ENCODE measurements at places on chromosomes 16 and 17.
A peak's percentile ranks its signal among the peaks of the same experiment; 100 is the strongest.

DNA sequence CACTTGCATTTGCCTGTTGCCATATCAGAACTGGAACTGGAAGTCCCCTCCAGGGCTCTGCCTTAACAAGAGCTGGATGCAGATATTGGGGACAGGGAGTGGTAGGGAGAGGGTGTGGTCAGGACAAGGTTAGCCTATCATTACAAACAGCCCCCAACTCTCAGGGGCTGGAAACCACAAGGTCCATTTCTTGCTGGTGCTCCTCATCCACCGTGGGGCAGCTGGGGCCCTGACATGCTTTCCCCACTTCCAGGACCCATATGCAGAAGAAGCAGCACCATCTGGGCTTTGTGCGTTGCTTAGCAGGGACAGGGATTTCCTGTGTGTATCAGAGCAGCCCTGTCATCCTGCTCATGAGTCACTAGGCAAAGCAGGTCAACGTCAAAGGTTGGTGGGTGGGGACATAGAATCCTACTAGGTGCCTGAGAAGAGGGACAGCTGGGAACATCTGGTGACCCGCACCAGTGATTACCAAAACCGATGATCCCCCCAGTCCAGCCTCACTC lies 26.9 kb downstream of the RGS9 start:
- no peak for DNase-seq

- DNase-seq: peak; percentile 83
These were observed 2.8 kb upstream of the PRKAR1A start for GRCh38 chr17:68509141-68510057.

GRCh38 chr16:78137782-78138616 lies 38.5 kb downstream of the WWOX start:
- no peak for DNase-seq

DNA sequence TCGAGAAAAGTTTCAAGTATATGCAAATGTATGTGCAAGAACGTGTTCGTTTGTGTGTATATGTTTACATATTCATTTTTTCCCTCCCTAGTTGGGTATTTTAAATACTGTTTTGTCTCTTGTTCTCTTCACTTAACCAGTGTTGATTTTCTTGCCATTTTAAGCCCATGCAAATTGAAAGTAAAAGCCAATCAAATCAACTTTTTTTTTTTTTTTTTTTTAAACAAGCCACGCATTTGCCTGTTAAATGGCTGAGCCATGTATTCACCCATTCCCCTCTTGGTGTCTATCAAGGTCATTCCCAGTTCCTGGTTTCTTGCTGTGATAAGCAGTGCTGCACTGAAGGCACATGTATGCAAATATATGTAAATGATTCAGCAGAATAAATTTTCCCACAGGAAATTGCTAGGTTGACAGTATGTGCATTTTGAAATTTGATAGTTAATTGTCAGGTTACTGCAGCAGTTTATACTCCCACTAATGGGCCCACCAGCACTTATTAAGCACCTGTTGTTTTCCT lies 12.2 kb downstream of the ABCC1 start:
- no peak for DNase-seq

GRCh38 chr16:31696968-31697743 lies 169.5 kb downstream of the AHSP start:
- no peak for DNase-seq

DNA sequence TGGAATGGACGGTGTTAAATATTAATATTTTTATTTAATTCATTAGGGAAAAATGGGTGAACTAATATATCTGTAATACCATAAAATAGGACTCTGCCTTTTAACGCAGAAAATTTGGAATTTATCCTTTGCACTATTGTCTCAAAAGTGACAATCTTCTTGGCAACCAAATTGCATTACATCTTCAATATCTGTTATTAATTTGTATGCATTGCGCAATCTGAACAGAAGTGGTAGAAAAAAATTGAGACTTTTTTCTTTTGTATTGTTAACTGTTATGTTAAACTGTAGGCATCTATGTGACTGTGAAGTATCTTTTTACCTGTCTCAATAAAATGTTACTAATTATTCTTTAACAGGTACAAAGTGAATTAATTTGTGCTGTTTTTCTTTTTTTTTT lies 55.6 kb downstream of the PPM1E start:
- no peak for DNase-seq

DNA sequence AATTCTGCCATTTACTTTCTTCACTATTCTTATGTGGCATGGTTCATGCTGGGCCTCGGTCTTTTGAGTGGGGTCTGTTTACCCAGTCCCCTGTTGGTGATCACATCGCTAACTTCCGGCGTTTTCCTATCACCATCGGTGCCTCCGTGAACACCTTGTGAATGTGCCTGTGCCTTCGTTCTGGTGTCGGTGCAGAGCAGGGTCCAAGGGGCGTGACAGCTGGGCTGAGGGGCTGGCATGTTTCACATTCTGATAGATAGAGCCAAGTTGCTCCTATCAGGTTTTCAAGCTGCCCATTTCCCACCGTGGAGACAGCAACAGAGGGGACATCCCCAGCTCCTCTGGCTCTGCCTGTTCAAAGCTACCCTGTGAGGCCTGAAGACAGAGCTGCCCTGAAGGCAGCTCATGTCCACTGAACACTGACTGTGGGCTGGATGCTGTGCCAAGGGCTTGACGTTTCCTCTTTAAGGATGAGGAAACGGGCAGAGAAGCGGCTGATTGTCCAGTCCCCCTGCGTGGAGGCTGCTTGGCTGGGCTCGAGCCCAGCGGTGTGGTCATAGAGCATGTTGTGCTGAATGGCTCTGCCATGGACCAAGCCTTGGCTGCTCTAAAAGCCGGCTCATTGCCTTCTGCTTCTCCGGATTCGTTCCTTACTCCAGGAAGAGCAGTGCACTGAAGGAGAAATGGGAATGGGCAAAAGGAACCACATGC lies 17.0 kb downstream of the DHODH start:
- no peak for DNase-seq

DNA sequence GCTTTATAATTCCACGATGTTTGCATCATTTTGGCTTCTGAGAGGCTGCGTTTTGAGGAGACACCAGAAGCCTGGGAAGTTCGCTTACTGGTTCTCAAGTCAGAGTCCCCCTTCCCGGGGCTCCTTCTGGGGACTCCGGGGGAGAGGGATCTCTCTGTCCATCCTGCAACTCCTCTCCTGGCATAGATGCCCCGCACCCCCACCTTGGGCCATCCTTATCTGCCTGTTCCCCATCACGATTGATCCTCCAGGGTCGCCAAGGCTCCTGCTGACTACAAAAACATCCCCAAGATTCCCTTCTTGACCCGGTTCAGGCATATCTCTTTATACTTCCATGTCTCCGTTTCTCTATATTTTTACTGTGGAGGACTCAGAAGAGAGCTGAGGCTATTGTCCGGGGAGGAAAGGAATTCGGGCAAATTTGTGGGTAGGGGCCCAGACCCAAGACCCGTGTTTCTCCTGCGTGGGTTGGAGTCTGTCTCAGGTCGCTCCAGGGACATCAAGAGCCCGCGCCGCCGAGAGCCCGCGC lies 18.4 kb upstream of the HOXB13 start:
- DNase-seq: no peak

- DNase-seq: no peak
These were observed 283.6 kb downstream of the ABCC12 start for GRCh38 chr16:47872225-47872624.

DNA sequence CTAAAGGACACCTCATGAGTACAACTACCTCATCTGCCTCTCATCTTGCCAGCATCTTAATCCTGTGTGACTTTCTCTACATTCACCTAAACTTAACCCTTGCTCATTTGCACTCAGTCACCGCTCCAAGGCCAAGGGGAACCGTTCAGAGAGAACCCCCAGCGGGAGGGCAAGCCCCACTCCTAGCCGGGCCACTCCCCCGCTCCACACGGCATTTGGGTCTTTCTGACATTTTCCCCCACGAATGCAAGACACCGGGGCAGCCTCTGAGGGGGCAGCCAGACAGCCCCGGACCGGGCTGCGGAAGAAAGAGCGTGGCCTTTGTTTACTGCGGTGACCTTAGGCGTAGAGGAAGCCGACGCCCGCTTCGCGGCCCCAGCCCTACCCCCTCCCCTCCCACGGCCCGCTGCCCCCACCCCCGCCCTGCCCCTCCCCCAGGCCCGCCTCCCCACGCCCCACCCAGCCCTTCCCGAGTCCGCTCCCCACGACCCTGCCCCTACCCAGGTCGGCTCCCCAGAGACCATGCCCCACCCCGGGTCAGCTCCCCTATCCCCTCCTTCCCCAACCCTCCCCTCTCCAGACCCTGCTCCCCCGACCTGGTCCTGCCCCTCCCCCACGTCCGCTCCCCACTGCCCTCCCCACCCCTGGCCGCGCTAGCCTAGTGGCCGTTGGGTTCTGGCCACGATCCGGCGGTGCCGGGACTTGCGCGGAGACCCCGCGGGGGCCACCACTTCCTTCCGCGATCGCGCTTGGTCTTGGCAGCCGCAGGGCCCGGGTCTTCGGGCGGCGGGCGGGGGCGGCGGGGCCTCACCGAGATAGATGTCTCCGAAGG lies 789 bp downstream of the CSNK1D start:
- peak; percentile 79 for DNase-seq

DNA sequence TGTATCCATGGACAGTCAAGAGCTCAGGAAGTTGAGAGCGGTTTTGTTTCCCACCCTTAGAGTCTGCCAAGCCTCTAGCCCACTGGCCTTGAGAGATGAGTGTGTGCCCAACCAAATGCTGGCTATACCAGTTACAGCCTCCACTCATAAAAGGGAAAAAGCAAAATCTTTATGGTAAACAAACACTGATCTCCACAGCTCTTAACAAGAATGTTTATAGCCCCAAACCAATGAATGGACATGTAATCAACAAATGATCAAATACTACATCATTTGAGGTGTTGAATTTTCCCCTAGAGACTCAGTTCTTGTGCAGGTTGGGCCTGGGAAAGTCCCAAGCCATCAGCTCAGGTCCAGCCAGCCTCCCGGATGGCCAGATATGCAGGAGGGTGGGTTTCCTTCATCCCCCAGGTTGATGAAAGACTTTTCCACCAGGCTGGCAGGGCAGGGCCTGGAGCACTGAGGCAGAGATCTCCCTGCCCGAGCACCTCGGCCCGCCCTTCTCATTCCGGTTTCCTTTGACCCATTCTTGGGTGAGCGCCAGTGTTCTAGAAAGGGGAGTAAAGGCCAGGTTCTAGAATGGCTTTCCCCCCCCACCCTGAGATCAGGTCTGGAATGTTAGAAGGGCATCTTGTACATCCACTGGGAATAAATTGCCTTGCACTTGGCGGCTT lies 3.9 kb upstream of the EFTUD2 start:
- no peak for DNase-seq

GRCh38 chr17:42553866-42554249 lies 1.1 kb downstream of the HSD17B1 start:
- no peak for DNase-seq

- no peak for DNase-seq
These were observed 114.0 kb upstream of the GOT2 start for GRCh38 chr16:58847902-58848661.

- DNase-seq: peak; percentile 63
These were observed 1.5 kb downstream of the SCARF1 start for GRCh38 chr17:1643999-1644492.

- peak; percentile 75 for DNase-seq
These were observed 5.3 kb downstream of the ZNF469 start for GRCh38 chr16:88387941-88388627.

DNA sequence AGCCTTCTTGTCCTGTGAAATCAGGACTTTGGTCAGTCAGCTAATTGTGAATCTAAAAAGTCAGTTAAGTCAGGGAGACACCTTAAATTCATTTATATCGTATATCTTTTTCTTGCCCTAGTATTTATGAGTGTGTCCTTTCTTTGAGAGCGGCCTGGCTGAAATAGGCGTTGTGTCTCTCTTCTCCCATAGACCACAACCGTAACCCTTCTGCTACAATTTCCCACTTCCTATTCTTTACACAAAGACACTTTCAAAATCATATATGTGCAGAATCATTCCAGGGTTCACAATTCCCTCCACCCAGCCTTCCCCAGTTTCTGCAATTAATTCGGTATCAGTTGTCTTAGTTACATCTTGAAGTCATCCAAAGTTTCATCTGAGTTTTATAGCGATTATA lies 14.0 kb upstream of the COTL1 start:
- no peak for DNase-seq

GRCh38 chr17:78923660-78924453 lies 1.3 kb downstream of the TIMP2 start:
- peak; percentile 91 for DNase-seq

- no peak for DNase-seq
These were observed 214.1 kb downstream of the HS3ST3B1 start for GRCh38 chr17:14514973-14515372.

DNA sequence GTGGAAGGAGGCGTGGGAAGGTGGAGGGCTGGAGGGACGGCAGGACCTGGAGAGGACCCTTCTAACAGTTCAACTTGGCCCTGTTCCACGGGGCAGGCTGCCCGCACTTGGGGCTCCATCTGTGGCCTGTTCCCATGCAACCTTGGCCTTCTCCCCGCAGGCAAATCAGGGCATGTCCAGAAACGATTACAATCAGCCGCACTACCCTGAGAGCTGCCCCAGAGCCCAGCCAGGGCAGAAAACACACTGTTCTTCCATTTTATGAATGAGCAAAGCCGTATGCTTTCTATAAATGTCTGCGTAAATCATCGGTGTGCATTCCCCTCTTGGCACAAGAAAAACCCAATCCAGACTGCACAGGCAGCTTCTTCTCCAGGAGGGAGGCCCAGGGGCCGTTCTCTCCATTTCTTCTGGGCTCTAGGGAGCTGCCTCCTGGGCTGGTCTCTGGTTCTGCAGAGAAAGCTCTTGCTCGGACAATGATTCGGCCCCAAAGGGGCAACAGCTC lies 228.7 kb downstream of the SOX9 start:
- DNase-seq: no peak

- DNase-seq: no peak
These were observed 147.8 kb downstream of the PRKCA start for GRCh38 chr17:66450008-66450851.

GRCh38 chr17:70310221-70310672 lies 140.9 kb downstream of the KCNJ2 start:
- DNase-seq: no peak

GRCh38 chr17:78735832-78736525 lies 46.1 kb downstream of the CYTH1 start:
- no peak for DNase-seq

DNA sequence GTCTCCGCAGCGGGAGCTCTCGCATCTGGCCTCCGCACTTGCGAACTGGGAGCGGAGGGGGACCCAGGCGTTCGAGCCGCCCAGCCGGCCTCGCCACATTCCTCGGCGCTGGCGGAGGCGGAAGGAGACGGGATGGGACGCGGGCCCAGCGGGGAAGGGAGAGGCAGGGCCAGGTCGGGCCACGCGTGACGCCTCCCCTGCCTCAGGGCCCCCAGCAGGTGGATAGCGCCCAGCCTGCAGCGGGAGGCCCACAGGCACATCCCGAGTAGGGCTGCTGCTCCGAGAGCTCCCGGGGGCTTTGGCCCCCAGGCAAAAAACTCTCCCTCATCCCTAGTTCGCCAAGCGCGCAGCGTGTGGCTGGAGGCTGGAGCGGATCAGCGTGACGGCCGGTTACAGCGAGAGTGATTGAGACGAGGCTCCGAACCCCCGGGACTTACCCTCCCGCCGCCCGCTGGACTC lies 800 bp downstream of the PLEKHH3 start:
- peak; percentile 82 for DNase-seq
